ENCODE measurements at places on chromosomes 5 and 9.

- no peak for DNase-seq
These were observed 61.8 kb downstream of the COX7C start for GRCh38 chr5:86679529-86679928.

DNA sequence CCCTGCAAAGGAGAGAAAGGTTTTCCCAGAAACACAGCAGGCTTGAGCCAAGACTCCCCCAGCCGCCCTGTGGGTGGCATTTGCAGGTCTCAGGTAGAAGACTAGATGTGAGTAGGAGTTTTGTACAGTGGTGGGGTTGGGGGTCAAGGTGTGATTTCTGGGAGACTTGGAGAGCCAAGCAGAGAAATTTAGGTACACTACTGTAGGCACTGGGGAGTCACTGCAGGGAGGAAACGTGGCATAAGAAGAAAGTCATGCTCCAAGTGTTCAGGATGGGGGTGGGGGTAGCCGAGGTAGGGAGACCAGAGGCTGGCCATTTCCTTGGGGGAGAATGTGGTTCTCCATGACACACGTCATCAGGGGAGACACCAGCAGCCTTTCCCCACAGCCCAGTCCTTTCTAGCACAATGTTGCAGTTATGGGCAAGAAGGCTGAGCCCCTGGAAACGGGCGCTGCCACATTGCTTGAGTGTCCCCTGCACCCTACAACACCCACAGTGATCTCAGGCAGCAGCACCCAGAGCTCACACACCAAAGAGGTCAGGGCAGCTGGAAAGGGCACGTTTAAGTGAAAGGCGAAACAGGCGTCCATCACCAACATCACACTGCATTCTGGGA lies 210.5 kb downstream of the FSTL4 start:
- no peak for DNase-seq

DNA sequence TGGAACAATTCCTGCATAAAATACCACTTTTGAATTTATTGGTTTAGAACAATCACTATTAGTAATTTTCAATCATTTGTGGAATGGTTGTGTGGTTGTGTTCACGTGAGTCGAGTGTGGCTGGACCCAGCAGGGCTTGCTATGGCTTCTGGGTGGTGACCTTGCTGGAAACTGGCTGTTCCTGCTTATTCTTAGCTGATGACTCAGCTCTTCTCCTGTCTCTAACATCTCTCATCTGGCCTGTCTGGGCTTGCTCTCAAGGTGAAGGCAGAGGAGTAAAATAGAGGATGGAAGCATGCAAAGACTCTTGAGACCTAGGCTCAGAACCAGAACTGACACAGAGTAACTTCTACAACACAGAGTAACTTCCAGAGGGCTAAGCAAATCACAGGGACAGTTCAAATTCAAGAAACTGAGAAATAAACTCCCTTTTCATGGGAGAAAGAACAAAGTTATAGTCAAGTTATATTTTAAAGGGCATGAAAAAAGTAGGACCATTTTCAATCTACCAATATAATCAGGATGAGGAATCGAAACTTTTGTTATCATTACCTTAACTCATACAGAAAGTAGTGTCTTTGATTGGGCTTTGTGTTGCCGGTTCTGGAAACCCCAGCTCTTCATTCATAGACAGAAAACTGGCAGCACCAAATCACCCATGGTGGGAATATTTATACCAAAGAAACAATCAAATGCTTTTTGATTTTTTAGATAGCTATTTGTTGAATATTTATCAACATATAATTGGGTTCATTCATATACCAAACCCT lies 665.1 kb downstream of the CDH18 start:
- no peak for DNase-seq

GRCh38 chr9:136333045-136333444 lies 5.7 kb downstream of the GPSM1 start:
- no peak for DNase-seq

DNA sequence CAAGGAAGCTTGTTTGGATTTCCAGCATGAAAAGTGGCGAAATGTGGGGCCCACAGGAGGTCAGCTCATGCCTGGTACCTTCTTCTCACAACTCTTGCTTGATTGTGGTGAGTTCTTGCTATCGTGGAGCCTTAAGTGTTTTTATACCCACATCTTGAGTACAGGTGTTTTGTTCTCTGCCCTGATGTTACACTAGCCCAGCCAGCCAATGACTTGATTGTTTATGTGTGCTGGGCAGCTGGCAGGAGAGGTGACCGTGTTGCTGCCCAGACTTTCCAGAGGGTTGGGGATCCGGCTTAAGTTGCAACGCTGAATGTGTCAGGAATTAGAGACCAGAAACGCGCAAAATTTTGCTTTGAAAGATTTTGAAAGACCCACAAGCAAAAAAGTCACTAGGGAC lies 24.0 kb upstream of the TPPP start:
- no peak for DNase-seq

GRCh38 chr9:109088221-109088620 lies 31.5 kb downstream of the TMEM245 start:
- no peak for DNase-seq

DNA sequence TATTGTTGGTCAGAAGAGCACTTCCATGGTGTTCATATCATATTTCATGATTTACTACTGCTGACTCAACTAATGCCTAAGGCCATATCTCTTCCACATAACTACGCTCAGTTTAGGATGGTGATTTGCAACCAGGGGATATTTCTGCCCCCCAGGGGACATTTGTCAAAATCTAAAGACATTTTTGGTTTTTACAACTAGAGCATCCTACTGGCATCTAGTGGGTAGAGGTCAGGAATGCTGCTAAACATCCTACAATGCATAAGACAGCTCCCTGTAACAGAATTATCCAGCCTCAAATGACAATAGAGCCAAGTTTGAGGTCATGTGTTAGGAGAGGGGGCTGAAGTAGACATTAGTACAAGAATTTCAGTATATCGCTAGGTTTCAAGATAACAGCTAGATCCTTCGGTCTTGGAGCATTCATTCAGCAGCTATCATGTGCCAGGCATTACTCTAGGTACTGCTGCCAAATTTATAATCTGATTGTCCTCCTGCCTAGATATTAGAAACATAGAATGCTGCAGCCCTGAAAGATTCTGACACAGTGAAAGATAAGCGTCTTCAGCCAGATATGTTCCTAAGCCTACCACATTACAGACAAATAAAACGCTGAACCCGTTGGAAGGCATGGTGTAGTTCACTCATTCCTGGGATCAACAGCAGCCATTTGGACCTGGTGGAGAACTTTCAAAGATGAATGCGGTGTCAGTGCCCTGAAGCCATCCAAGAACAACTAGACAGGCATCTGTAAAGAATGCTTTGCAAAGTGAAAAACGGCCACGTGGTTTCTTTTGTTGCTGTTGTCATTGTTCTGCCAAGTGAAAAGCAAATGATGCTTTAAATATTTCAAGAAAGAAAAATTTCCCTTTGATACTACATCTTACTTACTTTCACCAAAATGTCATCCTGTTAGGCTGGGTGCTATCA lies 55.5 kb upstream of the FST start:
- DNase-seq: no peak

All from stimulated activated CD4-positive, alpha-beta T cell treated with anti-CD3 and anti-CD28 coated beads, TNF-alpha, amount 100 ng/mL, for 1 hour (primary cell).